ENCODE measurements at places on chromosomes 1 and 21.
A peak's percentile ranks its signal among the peaks of the same experiment; 100 is the strongest.

- no peak for DNase-seq
Observed at GRCh38 chr1:169513208-169513607, 27.5 kb upstream of the SLC19A2 start.

- peak; percentile 96 for DNase-seq
Observed at GRCh38 chr1:39183503-39184353, 20.8 kb upstream of the MACF1 start.

DNA sequence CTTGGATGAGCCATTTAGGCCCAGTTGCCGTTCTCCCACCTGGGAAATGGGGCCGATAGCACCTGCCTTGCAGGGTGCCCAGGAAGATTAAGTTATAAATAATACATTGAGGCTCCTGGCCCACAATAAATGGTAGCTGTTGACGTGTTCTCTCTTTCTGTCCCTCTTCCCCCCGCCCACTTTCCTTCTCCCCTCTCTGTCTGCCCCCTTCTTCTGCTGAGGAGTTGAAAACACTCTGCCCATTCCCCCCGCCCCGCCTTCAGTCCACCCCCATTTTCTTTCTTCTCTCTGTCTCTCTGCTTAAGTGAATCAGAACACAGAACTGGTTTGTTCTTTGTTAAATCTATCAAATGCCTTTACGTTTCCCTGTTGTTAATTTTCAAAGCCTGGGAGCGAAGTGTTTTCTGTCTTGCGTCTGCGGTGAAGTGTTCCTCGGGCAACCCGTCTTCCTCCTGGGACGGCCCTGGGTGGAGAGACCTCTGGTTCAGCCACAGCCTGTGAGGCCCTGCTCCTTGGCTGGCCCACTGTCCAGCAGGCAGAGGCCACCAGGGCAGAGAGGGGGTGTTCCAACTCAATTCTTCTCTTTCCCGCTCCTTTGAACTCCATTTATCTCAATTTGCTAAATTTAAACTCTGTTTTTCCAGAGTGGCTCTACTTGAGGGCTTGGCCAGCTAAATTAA is 29.3 kb upstream of the SELENON start:
- DNase-seq: no peak

- no peak for DNase-seq
Observed at GRCh38 chr1:175129182-175129581, 61.5 kb downstream of the TNN start.

GRCh38 chr1:154689083-154689482 is 81.1 kb upstream of the ADAR start:
- no peak for DNase-seq

DNA sequence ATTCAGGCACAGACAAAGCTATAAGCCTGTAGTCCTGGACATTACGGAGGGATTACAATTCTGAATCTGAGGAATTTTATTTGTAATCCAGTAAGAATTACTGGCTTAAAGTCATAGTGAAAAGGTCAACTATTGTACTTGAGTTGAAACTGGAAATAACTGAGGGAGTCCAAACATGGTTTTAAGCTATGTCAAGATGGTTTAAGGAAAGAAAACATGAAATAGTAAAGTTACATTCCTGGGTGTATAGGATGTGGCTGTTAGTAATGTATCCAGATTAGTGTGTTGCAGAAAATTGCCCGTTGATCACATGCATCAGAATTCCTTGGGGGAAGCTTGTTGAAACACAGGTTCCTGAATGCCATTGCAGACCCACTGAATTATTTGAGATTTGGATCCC is 124.8 kb upstream of the GORAB start:
- no peak for DNase-seq

All from NCI-H226 (cell line).